NCI-H1105 (cell line): ENCODE measurements at places on chromosomes 6 and 20.

GRCh38 chr6:170106906-170107525 is 183.9 kb downstream of the DLL1 start:
- DNase-seq, result no peak

GRCh38 chr6:16723826-16724225 is 37.4 kb downstream of the ATXN1 start:
- DNase-seq, result no peak

GRCh38 chr6:111837641-111838500 is 35.4 kb downstream of the FYN start:
- no peak for DNase-seq

GRCh38 chr6:116111552-116112528 is 11.2 kb downstream of the NT5DC1 start:
- peak; percentile 5 for DNase-seq

- no peak for DNase-seq
Measured at GRCh38 chr6:168513766-168514165, 72.8 kb downstream of the SMOC2 start.

- no peak for DNase-seq
Measured at GRCh38 chr6:87779542-87779941, 77.5 kb upstream of the AKIRIN2 start.
